Small intestine (tissue), 16 donors: ENCODE measurements at places on chromosomes 1 and 21. TPM values are rescaled to one million over a fixed set of nuclear protein-coding genes. Genes with fewer than 3 reads are reported as not detected.

DNA sequence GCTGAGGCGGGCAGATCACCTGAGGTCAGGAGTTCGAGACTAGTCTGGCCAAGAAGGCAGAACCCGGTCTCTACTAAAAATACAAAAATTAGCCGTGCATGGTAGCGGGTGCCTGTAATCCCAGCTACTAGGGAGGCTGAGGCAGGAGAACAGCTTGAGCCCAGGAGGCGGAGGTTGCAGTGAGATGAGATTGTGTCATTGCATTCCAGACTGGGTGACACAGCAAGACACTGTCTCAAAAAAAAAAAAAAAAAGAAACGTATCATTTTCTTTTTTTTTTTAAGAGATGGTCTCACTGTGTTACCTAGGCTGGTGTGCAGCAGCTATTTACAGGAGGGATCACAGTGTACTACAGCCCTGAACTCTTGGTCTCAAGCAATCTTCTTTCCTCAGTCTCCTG lies 47.3 kb downstream of the ITGB3BP start:
- no peak for DNase-seq

DNA sequence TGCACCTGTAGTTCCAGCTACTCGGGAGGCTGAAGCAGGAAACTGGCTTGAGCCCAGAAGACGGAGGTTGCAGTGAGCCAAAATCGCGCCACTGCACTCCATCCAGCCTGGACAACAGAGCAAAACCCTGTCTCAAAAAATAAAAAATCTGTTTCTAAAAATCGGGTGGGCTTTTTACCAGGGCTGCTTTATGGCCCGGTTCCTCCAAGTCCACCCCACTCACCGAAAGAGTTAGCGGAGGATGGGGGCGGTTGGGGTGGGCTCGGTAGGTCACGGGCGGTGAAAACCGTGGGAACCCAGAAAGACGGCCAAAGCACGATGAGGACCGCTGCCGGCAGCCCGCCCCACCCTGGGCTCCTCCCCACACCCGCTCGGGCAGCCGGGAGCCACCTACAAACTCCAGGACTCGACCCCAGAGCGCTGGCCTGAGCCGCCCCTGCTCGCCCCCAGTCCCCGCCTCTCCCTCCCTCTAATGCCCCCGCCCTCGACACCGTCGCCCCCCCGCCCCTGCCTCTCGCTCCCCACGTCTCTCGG lies 846 bp upstream of the PER3 start:
- peak; percentile 33 for DNase-seq

DNA sequence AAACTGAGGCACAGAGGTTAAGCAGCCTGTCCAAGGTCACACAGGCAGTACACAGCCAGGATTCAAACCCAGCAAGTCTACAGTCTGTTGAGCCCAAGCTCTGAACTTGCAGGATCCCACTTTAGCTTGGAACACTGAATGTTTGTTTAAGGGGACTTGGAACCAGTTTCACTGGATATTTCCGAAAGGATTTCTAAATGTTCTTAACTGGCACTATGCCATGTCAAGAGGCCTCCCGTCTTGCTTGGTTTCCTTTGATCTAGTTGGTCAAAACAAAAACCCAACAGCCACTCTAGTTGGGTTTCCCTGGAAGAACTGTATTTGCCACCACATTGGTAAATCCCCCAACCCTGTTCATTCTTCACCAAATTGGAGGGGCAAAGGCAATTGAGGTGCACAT lies 317.6 kb upstream of the KAZN start:
- DNase-seq, result no peak

DNA sequence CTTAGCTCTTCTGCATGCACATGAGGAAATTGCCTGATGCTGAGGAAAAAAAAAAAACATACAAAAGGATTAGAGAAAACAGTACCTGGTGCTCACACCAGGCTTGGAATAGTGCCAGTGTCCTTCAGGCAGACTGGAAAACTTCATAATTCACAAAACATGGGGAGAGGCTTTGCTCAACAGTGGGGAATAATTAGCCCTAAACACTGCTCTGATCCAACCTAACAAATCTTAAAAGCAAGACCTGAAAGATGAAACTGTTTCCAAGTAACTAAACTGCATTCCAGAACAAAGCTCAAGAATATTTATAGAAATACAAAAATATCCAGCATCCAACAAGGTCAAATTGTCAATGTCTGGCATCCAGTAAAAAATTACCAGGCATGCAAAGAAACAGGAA lies 124.8 kb downstream of the AK5 start:
- no peak for DNase-seq

- DNase-seq, result peak; percentile 85
Measured at GRCh38 chr1:46223472-46223943, 20.4 kb downstream of the LURAP1 start.

DNA sequence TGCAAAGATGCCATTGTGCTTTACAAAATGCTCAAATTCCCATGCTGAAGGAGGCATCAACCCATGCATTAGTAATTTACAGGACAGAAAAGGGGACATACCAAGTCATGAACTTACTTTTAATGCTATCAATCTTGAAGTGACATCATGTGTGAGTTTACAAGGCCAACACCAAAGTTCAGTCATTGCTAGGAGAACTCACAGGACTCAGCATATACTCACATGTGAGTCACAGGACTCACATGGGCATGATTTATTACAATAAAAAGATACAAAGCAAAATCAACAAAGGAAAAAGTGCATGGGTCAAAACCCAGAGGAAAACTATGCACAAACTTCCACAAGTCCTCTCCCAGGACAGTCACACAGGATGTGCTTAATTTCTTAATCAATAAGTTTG lies 1656.0 kb downstream of the MRPL39 start:
- no peak for DNase-seq

The ZBTB8B gene
- 0.03 TPM for polyA plus RNA-seq

- peak; percentile 53 for DNase-seq
Measured at GRCh38 chr1:8422510-8423268, 104.8 kb downstream of the SLC45A1 start.

DNA sequence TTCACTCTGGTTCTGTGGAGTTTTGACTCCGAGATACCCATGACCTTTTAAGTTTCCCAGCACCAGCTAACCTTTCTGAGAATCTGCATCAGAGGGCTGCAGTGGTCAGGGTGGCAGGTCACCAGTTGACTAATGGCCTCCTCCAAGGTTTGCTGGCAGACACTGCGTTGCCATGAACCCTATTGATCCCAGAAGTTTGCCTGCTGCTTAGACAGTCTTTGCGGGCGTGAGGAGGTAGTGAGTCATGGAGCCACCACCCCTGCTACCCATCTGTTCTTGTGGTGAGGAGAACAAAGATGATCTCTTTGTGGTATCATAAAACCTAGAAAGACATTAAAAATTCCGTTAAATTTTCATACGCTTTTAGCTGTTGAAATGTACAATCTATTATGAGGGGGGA lies 180.4 kb downstream of the FGGY start:
- DNase-seq, result peak; percentile 51

The VSIG8 gene
- 0.09 TPM for polyA plus RNA-seq

- DNase-seq, result no peak
Measured at GRCh38 chr1:30914587-30914922, 6.0 kb upstream of the SDC3 start.

DNA sequence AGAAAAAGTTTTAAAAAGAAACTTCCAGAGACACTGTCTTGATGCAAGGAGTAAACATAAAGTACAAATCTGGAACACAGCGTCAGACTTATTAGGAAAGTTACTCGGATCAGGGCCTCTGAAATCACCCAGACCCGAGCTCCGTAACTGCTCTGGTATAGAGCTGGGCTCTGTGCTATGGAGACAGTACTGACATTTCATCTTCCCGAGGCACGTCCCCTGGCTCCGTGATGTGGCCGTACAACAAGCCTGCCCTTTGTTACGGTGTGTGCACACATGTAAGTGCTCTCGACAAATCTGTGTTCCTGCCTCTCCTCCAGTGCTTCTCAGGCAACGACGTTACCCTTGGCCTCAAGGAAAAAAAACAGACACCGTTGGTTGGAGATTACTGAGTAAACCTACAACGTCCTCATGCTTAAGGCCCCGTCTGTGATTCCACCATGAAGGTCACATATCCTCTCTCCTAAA lies 107.0 kb upstream of the IRF2BP2 start:
- DNase-seq, result peak; percentile 65

GRCh38 chr1:89637496-89637895 lies 4.6 kb downstream of the LRRC8C start:
- no peak for DNase-seq

- no peak for DNase-seq
Measured at GRCh38 chr1:97384294-97384968, 536.4 kb downstream of the DPYD start.

GRCh38 chr1:77824079-77824478 lies 44.6 kb downstream of the MIGA1 start:
- DNase-seq, result no peak

DNA sequence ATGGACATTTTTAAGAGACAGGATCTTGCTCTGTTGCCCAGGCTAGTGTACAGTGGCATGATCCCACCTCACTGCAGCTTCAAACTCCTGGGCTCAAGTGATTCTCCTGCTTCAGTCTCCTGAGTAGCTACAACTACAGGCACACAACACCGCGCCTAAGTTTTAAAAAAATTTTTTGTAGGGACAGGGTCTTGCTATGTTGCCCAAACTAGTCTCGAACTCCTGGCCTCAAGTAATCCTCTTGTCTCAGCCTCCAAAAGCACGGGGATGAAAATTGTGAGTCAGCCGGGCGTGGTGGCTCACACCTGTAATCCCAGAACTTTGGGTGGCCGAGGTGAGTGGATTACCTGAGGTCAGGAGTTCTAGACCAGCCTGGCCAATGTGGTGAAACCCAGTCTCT lies 20.4 kb downstream of the MYSM1 start:
- DNase-seq, result no peak

The CD84 gene
- 0.22 TPM for polyA plus RNA-seq

The LCE1C gene
- polyA plus RNA-seq, result not detected

The GJA5 gene
- polyA plus RNA-seq, result 3.0 TPM

DNA sequence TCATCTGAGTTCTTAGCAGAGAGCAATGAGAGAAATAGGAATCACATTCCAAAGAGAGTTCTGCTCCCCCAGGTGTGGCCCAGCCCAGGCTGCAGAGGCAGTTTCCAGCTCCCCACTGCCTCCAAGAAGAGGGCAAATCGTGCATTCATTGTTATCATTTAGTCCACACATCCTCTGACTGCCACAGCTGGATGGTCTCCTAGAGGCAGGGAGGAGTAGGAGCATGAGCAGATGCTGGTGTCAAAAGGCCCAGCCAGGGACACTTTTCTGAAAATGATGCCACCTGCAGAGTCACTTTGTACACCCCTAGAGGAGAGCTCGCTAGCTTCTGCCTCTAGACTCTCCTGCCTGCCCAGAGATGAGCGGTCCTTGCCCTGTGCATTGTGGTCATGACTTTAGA lies 33.6 kb upstream of the GNPAT start:
- DNase-seq, result no peak

- DNase-seq, result peak; percentile 83
Measured at GRCh38 chr21:41121785-41122415, 46.1 kb upstream of the BACE2 start.

GRCh38 chr1:111030590-111030989 lies 66.9 kb upstream of the LRIF1 start:
- DNase-seq, result peak; percentile 76

The TMEM82 gene
- 25.3 TPM for polyA plus RNA-seq

DNA sequence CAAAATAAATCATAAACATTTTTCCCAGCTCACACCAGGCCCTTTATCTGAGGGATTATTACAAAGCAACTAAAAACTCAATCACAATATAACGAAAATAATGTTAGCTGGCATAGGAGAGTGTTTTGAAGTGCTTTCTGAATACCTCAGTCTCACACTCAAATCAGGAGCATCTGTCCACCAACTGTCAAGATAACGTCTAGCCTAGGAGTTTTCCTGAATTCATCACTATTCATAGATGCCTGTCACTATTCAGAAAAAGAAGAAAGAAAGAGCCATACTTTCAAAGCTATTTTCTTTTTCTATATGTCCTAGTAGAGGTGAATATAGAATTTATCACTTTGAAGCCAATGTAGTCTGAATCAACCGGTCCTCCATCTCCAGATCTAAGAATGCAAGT lies 127.0 kb downstream of the AKT3 start:
- DNase-seq, result no peak

DNA sequence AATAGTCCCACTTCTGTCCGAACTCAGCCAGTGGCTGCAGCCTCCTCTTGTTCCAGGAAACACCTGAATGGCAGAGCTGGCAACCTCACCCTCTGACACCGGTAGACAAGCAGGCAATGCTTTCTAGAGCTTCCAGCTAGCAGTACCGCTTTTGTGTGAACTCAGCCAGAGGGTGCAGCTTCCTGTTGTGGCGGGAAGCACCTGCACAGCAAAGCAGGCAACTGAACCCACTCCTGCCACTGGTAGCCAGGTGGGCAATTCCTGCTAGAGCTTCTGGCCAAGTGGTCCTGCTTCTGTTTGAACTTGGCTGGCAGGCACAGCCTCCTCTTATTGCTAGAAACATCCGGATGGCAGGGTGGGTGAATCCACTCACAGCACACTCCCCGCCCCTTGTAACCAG lies 40.1 kb upstream of the TMPRSS15 start:
- peak; percentile 4 for DNase-seq

The FCRLB gene
- 0.34 TPM for polyA plus RNA-seq

DNA sequence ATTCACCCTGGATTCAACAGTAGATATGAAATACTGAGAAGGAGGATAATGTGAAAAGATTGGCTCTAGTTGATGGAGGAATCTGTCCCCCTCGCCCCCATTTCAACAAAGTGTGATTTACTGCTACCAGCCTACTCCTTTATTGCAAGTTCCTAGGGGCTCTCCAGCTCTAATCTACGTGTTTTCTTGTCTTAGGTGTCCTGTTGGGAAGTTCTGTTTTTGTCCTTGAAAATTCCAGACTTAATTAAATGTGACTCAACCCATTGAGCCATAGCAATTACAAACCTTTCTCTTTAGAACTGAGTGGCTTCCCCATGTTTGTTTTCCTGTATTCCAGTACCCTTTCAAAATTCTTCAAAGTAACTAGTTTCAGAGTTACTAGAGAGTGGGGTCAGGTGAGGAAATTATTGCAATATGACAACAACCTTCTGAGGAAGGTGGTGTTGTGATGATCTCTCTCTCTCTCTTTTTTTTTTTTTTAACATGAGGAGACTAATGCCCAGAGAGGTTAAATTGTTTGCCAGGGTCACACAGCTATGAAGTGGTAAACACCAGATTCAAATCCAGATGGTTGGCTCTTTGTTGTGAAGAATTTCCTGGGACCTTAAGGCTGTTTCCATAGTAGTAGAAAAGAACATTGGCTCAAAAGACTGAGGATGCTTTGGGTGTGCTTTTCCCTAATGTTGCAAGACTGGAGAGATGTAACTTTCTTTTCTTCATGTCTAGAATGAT lies 3.5 kb downstream of the RGL1 start:
- no peak for DNase-seq

DNA sequence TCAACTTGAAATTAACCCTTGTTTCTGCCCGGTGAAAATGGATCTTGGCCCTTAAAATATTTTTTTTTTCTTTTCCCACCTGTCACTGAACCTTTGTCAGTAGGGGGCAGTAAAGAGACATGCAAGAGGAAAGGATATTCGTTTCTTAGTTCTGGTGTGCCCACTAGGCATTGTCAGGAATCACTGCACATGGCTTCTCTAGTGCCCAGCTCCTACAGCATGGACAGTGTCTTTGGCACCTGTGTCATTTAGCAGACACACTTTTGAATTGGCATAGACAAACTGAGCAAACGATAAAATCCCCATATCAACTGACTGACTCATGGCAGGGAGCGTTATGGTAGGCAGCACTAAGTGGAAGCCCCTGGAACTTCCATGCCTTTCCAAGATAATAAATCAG lies 1048.1 kb downstream of the BRINP3 start:
- peak; percentile 18 for DNase-seq
